ENCODE measurements at places on chromosomes 7 and 10.
A peak's percentile ranks its signal among the peaks of the same experiment; 100 is the strongest.

- DNase-seq = no peak
These were observed 6.0 kb downstream of the PRR15 start for GRCh38 chr7:29569648-29570047.

DNA sequence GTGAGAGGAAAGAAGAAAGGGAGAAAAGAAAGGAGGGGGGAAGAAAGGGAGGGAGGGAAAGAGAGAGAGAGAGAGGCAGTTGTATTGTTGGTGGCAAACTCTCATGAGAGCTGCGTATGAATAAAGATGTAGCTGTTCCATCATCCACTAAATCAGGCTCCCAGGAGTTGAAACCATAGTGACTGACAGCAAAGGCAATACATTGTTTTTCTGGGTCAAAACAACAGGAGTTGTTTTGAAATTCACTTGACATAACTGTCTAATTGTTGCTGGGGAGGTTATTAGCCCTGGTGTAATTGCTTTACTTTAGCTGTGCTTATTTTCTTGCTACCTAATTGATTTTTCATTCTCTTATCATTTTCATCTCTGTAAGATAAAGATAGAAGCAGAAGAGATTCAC lies 173.4 kb downstream of the NPSR1 start:
- no peak for DNase-seq

DNA sequence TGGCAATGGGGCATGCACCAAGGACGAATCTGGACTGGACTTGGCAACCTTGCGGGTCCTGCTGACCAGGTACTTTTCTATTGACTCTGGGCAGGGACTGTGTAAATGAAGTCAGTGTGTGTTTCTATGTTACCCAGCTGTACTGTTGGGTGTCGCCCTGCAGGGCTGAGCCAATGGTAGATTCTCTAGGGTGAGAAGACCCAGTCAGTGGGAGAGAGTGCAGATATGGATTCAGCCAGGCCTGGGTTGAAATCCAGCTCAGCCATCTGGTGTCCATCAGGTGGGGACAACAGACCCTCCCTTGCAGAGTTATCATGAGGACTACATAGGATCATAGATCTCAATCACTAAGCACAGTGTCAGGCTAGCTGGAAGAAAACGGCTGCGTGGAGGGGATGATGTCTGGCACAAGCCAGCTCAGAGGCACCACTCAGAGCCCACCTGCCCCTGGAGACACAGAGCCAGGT lies 4.9 kb upstream of the PPIF start:
- no peak for DNase-seq

- DNase-seq = no peak
These were observed 132.7 kb downstream of the NEURL1 start for GRCh38 chr10:103626178-103626577.

DNA sequence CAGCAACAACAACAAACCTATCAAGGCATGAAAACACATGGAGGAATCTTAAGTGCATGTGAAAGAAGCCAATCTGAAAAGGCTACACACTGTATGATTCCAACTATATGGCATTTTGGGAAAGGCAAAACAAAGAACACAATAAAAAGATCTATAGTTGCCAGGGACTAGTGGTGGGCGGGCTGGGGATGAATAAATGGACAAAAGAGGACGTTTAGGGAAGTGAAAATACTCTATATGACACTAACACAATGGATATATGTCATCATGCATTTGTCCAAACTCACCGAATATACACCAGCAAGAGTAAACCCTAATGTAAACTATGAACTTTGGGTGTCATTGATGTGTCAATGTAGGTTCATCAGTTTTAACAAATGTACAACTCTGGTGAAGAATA lies 89.1 kb downstream of the SEMA3E start:
- DNase-seq = no peak

GRCh38 chr10:77350711-77351119 lies 286.9 kb downstream of the KCNMA1 start:
- no peak for DNase-seq

DNA sequence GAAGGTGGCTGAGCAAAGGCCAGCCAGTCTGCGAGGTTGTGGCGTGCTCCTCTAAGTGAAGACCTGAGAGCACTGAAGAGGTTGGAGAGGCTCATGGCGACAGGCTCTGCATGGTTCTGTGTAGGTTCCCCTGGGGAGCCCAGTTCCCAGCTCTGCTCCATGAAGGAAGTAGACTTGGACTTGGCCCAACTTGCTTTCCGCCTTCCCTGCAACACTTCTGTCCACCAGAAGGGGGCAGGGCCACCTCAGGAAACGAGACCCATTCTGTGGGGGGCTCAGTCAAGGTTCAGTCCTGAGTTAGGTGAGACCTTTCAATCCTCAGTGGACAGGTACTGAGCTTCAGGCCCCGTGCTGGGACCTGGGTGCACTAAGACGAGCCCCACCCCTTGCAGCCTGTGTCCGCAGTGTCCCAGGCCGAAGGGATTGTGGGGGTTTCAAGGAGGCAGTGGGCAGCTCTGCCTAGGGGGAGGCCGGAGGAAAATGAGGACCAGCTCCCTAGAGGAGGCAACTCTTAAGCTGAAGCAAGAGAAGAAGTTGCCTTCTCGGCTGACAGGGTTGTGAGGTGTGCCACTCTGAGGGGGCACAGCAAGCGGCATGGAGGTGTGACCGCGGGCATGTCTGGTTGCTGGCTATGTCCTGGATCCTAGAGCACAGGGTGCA lies 15.0 kb upstream of the PCBD1 start:
- DNase-seq = peak; percentile 52

DNA sequence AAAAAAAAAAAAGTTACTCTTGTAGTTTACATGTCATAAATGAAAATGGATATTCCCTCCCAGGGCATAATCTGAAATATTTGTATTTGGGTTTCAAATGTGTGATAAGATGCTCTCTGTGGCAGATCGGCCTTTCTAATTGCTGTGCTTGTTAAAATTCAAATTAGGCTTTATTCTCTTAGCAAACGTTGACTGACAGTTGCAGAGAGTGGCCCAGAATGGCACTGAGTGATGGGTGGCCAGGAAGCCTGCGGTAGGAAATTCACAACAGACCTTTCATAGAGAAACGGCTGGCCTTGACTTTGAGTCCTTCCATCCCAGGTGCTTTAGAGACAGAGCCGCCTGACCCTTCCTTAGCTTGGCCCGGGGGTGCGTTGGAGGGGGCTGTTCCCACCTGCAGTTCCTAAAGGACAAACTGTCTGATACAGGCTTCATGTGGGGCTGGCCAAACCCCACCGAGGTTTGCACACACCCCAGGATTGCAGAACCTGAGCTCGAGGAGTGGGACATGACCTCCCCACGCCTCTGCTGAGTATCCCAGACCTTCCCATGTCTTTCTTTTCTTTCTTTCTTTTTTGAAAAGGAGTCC lies 152.7 kb downstream of the CUX1 start:
- DNase-seq = no peak

DNA sequence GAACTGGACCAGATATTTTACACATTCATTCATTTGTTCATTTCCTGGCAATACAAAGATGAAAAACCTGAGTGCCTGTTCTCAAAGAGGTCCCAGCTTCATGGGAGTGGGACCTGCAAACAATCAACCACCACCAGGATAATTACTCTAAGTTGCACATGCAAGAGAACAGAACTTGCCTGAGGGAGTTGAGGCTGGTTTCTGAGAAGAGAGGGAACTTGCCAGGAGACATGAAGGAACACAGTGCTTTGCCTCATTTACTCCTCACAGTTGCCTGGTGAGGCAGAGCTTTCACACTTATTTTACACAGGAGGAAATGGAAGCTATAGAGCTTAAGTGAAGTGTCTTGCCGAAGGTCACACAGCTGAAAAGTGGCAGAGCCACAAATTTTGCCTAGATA lies 170.1 kb downstream of the SORCS3 start:
- DNase-seq = no peak

DNA sequence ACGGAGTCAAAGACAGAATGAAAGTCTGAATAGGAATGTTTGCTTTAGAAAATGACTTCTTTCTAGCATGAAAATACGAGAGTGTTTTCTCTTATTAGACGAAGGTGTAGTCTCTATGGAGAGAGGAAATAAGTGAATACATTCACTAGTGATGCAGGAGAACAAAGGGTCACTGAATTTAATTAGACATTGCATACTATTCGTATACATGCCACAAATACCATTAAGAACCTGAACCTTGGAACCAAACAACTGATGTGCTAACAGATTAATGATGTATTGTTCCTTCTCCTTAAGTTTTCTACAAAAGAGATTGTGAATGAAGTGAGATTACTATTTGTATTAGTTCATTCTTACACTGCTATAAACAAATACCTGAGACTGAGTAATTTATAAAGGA lies 10.3 kb downstream of the THAP5 start:
- DNase-seq = no peak

- no peak for DNase-seq
These were observed 227.1 kb downstream of the LRMDA start for GRCh38 chr10:75658496-75658895.

DNA sequence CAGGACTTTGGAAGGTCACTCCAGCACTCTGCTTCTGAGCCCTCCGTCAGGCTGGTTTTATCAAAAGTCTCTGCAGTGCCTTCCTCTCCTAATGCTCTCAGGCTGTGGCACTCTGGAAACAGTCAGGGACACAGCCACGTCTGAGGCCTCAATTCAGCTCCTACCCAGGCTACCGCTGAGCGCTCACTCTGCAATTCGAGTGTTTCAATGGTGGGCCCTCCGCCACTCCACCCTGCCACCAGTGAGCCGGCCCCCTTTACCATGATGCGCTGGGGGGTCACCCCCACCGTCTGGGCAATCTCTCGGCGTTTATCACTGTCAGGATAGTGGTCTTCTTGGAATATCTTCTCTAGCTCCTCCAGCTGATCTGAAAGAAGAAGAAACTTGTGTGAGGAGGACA lies 3.5 kb downstream of the NOBOX start:
- DNase-seq = no peak

GRCh38 chr7:43042302-43042701 lies 70.1 kb upstream of the HECW1 start:
- DNase-seq = no peak

DNA sequence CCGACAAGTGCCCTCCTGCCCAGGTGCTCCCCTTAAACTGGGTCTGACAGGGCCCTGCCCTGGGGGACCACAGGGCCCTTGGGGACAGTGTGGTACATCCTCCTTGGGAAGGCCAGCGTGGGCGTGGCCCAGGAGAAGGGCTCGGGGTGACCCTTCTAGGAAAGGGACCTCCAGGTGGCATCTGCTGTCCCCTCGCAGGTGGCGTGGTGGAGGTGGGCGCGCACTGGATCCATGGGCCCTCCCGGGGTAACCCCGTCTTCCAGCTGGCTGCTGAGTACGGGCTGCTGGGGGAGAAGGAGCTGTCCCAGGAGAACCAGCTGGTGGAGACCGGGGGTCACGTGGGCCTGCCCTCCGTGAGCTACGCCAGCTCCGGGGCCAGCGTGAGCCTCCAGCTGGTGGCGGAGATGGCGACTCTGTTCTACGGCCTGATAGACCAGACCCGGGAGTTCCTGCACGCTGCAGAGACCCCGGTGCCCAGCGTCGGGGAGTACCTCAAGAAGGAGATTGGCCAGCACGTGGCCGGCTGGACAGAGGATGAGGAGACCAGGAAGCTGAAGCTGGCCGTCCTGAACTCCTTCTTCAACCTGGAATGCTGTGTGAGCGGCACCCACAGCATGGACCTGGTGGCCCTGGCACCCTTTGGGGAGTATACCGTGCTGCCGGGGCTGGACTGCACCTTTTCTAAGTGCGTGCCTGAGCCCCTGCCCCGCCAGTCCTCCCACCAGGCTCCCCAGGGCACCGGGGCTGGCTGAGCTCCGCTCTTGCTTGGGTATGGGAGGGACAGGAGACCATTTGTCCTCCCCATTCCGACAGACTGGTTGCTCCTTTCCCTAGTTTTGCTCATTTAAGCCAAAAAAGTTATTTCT lies 972 bp downstream of the PAOX start:
- no peak for DNase-seq

DNA sequence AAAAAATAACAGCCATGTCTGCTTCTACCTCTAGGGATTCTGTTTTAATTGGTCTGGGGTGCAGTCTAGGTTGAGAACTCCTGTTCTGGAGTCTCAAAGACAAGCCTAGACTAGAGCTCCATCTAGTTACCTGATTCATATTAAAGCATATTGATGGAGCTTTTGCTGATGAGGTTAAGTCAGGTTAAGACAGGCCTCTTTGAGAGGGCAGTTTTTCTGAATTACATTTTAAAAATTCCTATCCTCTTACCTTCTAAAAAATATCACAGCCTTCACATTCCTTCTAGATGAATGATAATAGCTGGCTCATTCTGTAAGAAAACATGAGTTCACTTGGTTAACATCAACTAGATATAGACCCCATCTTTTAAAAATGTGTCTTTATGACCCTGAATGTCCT lies 28.9 kb downstream of the MGAM start:
- DNase-seq = no peak

DNA sequence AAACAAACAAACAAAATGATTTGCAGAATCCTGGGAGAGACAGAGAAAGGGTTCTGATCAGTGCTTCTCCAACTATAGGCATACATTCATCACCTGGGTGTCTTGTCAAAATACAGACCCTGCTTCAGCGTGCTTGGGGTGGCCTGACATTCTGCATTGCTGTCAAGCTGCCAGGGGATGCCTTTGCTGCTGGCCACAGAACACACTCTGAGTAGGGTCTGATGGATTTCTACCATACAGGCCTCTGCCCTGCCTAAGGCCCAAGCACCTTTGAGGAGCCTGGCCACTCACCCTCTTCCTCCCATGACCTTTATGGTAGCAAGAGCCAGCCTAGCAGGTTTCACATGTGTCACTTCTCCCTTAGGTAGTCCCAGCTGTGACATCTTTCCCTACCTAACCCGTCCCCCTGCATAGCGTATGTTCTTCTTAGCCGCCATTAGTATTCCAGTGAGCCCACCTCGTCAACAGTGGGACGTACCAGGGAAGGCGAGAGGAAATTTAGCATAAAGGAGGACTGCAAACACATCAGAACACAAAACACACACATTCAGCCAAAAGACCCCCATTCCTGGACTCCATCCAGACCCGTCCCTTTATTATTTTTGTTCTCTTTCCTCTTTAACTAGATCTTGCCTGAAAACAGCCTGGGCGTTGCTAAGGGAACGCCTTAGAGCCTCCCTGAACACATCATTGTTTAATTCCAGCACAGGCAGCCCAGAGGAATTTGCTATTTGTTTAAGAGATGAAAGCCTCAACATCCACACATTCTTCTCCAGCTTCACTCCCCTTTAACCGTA lies 43.9 kb upstream of the PODXL start:
- no peak for DNase-seq

DNA sequence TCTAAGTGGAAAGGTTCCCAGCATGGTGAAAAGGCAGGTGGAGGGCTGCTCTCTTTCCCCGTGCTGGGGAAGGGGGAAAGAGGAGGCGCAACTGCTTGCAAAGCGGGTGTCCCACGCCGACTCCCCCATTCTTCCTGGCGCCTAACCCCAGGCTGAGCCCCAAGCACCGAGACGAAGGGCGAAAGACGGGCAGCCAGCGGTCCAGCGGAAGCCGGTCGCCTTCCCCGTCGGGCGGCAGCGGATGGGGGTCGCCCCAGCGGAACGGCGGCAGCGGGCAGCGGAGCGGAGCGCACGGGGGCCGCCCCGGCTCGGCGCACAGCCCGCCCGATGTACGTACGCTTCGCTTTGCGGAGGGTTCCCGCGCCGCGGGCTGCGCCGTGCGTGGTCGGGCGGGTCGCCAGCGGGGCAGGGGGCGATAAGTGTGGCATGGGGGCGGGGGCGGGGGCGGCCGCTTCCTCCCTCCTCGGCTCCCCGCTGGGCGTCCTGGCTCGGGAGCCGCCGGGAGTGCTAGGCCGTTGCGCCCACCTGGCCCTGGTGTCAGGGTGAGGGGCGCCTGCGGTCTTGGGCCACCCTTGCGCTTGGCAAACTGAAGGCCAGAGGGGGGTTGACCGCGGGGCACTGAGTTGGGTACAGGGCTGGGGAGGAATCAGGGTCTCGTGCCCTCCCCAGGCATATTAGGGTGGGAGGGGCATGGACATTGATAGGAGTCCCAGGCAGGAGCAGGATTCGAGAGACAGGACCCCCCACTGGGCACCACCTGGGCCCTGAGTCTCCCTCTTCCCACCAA lies 35.2 kb upstream of the HSPB1 start:
- no peak for DNase-seq

GRCh38 chr10:98417481-98417959 lies 2.5 kb upstream of the PYROXD2 start:
- no peak for DNase-seq

Data from posterior cingulate gyrus (tissue), 11 donors.